Fibroblast of pulmonary artery (primary cell): ENCODE measurements at places on chromosomes 3 and 15.
A peak's percentile ranks its signal among the peaks of the same experiment; 100 is the strongest.

- DNase-seq: no peak
Observed at GRCh38 chr3:15541371-15541770, 19.9 kb upstream of the COLQ start.

DNA sequence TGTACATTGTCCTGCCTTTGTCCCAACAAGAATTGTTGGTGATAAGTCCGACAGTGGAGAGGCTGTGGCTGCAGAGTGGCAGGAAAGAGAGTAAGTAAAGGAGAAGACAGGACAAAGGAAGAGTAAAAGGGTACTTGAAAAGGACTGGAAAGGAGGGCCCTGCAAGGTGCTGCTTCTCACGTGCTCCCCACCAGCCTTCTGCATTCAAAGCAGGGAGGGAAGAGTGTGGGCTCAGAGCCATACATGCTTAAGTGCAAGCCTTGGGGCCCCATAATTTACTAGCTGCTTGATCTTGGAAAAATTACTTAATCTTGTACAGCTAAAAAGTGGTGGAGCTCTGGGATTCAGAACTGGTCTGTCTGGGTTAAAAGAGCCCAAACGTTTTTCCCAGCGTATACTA is 29.9 kb downstream of the MME start:
- DNase-seq: no peak

- DNase-seq: peak; percentile 51
Observed at GRCh38 chr15:64452988-64453688, 7.2 kb upstream of the ZNF609 start.

- DNase-seq: no peak
Observed at GRCh38 chr15:62951481-62951880, 91.1 kb upstream of the TPM1 start.

DNA sequence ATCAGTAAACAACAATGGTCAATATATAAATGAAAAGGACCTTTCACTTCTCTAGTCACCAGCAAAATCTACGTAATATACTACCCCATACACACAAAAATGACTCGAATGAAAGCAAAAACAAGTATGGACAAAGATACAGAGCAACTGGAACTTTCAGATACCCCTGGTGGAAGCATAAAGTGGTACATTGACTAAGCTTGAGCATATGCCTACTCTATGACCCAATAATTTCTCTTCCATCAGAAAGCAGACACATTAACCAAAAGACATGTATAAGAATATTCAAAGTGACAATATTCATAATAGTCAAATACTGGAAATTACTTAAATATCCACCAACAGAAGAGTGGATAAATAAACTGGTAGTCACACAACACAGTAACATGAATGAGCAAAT is 86.0 kb downstream of the EFL1 start:
- DNase-seq: no peak
